ENCODE measurements at places on chromosomes 3 and 15. TPM values are rescaled to one million over a fixed set of nuclear protein-coding genes. Genes with fewer than 3 reads are reported as not detected.

The IL17RE gene
- total RNA-seq = 1.4 TPM

The ZMYND10 gene
- total RNA-seq = 4.2 TPM

The GMPS gene
- 73.7 TPM for total RNA-seq

The DNAH12 gene
- total RNA-seq = 0.13 TPM

The TGM4 gene
- total RNA-seq = not detected

The REC114 gene
- not detected for total RNA-seq

The CFAP100 gene
- total RNA-seq = not detected

The PPP2R3A gene
- total RNA-seq = 32.2 TPM

The CCDC54 gene
- not detected for total RNA-seq

The KIF15 gene
- total RNA-seq = 8.4 TPM

The MESP2 gene
- 0.78 TPM for total RNA-seq

The POTEB3 gene
- not detected for total RNA-seq

The SLC15A2 gene
- 0.13 TPM for total RNA-seq

The PTH1R gene
- 3.0 TPM for total RNA-seq

The SCG5 gene
- 2.1 TPM for total RNA-seq

The CORO2B gene
- 5.9 TPM for total RNA-seq

The SCG3 gene
- total RNA-seq = not detected

The DPPA4 gene
- not detected for total RNA-seq

The FYCO1 gene
- 26.7 TPM for total RNA-seq

The DCP1A gene
- total RNA-seq = 17.0 TPM
